ELR (cell line): ENCODE measurements at places on chromosomes 12 and 14.

GRCh38 chr14:59057551-59057950 is 130.9 kb upstream of the DAAM1 start:
- no peak for DNase-seq

DNA sequence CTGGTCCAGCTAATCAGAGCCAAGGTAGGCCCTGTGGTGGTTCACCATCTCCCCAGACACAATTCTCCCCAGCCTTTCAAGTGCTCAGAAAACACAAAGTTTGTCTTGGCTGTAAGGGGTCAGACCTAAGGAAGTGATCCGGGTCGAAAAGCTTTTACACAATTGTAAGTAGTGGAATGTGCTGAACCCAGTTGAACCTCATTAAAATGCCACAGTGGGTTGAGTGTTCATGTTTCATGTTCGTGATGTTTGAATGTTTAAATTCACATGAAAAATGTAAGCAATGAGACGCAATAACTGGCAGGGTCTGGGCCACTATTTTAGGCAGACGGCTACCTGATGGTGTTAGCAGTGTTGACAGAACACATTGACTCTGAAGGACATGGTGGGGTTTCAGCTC is 60.9 kb upstream of the JDP2 start:
- DNase-seq, result no peak

DNA sequence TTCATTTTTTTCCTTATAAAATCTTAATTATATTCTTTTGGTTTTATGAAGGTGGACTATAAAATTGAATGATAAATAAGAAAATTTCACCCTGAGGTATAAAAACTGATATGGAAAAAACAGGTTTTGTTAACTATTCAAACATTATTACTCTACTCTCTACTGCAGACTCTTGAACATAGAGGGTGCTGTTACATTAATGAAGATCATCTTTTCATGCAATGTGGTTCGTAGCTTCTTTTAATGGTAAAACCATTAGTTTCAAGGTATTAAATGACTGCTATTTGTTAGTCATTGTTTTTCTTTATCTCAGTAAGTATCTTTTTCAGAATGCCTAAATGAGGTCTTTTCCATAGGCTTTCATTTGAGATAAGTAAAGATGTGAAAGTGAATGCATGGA is 510.4 kb downstream of the SLC16A7 start:
- DNase-seq, result peak; percentile 49

DNA sequence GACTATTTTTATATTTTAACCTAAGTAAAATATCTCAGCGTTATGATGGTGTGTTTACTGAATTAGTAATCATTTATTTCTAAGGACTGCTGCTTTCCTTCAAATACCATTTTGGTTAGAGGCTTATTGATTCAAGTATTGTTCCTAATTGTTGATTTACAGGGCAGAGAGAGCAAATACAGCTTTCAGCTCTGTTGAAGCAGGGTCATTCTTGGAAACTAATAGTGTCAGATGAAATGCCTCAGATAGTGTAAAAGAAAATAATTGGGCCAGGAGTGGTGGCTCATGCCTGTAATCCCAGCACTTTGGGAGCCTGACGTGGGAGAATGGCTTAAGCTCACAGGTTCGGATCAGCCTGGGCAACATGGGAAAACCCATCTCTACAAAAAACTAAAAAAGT is 249.3 kb downstream of the FUT8 start:
- DNase-seq, result no peak

DNA sequence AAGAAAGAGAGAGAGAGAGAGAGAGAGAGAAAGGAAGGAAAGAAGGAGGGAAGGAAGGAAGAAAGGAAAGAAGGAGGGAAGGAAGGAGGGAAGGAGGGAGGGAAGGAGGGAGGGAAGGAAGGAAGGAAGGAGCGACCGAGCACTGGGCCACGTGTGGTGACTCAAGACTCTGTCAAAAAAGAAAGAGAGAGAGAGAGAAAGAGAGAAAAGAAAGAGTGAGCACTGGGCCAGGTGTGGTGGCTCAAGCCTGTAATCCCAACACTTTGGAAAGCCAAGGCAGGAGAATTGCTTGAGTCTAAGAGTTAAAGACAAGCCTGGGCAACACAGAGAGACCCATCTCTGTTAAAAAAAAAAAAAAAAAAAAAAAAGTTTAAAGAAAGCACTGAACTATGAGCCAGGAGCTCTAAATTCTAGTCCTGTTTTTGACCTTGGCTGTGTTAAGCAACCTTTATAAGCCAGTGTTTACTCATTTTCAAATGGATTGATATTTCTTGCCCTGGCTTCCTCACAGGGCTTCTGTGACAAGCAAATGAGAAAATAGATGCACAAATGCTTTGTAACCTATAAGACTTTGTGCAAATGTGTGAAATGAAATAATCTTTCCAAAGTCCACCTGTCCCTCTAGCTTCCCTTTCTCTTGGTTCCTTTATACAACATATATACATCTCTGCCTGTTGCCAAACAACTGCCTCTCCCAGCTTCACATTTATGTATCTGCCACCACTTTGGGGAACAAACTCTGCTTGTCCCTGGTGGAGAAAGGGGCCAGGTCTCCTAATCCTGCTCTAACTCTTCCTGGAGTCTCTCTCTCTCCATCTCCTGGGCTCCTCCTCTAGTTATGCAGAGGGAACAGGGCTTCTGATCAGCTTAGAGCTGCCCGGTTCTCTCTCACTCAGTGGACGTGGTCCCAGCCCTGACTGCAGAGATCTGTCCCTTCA is 16.1 kb upstream of the PLEKHG6 start:
- DNase-seq, result no peak

DNA sequence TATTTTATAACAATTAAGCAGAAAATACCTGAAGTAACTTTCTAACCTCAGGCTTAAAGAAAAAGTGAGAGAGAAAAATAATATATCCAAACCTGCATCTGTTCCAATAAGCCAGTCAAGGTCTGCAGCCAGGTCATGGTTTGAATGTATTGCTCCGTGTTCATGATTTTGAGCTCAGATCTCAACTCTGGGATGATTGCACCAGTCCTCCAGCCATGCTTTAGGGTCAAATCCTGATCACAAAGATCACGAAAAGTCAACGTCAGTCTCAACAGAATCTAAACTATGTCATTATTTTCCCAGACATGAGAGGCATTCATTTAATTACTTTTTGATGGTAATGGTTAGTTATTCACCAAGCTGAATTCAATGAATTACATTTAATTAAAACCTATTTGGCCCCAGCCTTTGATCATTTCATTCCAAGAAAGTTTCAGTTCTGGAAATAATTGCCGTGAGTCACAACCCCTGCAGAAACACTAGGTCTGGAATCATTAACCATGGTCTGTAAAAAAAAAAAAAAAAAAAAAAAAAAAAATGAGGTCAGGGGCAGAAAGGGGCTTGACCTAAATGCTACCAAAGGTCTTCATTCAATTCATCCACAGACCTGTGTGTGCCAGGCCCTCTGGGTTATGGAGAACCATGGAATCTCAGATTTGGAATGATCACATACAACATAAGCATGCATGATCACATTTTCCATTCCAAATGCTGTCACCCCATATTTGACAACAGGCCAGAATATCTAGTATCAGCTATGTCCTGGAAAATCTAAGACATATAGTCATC is 55.6 kb downstream of the NT5DC3 start:
- DNase-seq, result no peak

GRCh38 chr14:48874711-48875110 is 711.5 kb downstream of the RPS29 start:
- no peak for DNase-seq

- DNase-seq, result no peak
These were observed 61.3 kb downstream of the CRADD start for GRCh38 chr12:93738199-93739058.

- DNase-seq, result peak; percentile 72
These were observed 21.7 kb upstream of the SLC10A1 start for GRCh38 chr14:69818758-69819191.

GRCh38 chr12:101924618-101925017 is 47.2 kb downstream of the DRAM1 start:
- peak; percentile 52 for DNase-seq

- peak; percentile 21 for DNase-seq
These were observed 4.2 kb downstream of the KRT82 start for GRCh38 chr12:52401926-52402325.

DNA sequence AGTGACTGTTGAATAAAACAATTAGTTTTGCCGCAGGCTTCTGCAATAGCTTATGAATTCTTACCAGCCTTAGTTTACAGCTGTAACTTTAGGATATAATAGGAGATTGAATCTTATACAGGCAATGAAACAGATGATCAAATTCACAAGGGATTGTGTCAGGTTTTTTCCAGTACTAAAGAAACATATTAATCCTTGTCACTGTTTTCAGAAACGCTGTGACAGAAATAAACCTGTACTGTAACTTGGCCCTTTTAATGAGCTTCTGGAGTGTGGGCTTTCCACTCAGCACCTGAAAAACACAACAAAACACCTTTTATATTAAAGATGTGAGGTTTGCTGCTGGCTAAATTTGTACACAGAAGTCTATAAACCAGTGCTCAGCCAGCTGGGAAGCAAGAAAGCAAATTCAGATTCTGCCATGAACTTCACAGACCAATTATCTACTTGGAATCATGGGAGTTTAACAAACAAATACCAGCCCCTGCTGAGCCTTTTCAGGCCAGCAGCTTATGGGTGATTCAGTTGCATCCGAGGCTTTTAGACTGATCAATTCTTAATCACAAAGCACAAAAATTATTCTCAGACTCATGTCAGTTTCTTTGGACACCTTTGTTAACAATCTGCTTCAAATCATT is 109.5 kb downstream of the FOXG1 start:
- DNase-seq, result no peak

- peak; percentile 58 for DNase-seq
These were observed 75.4 kb upstream of the PWP1 start for GRCh38 chr12:107610021-107610859.

DNA sequence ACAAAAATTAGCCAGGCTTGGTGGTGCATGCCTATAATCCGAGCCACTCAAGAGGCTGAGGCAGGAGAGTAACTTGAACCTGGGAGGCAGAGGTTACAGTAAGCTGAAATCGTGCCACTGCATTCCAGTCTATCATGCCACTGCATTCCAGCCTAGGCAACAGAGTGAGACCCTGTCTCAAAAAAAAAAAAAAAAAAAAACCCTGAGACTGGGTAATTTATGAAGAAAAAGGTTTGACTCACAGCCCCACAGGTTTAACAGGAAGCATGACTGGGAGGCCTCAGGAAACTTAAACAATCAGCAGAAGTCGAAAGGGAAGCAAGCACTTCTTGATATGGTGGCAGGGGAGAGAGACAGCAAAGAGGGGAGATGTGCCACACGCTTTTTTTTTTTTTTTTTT is 123.2 kb downstream of the GXYLT1 start:
- DNase-seq, result no peak

DNA sequence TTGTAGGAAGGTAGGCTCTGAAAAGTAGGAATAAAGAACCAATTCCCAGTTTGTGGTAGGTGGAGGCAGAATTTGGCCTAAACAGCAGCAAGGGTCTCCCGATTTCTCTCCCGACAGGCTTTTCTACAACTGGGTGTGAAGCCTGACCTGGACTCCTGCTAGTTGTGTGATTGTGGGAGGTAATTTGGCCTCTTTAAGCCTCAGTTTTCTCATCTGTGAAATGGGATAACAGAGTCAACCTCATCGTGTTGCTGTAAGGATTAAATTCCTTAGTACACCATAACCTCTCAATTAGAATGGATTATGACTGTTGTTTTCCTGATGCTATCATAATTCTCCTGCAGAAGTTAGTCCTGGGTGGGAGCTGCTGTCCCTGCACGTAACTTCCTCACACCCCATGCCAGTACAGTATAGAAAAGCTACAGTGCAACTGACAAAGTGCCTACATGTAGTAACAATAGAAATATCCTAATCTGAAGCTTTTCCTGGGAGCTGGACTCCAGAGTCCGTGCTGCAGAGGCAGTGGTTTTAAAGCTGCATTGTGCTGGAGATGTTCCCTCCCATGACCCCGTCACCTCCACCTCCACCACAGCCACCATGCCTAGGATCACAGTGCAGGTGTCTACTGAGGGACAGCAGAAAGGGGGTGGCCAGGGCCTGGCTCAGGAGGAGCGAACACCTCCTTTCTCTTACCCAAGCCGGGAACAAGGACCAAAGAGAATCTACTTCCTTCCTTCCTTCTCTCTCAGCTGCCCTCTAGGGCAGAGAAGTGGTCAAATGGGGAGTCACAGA is 76.5 kb downstream of the FBXL14 start:
- no peak for DNase-seq

DNA sequence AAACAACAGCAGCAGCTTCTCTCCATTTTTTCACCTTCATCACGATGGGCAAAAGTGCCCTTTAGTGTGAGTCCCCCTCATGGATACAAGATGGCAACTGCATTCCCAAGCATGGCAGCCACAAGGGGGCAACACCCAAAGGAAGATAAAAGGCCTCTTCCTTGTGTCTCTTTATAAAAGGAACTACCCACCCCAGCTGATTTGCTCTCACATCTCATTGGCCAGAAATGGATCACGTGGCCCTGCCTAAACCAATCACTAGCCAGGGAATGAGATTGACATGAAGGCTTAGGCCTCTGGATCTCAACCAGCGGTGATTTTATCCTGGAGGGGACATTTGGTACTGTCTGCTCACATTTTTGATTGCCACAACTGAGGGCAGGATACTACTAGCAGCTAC is 21.9 kb upstream of the IFT81 start:
- peak; percentile 91 for DNase-seq

GRCh38 chr12:46186088-46186487 is 82.8 kb downstream of the SLC38A1 start:
- no peak for DNase-seq

- peak; percentile 8 for DNase-seq
These were observed 131.0 kb upstream of the SRRM4 start for GRCh38 chr12:118850244-118850825.

DNA sequence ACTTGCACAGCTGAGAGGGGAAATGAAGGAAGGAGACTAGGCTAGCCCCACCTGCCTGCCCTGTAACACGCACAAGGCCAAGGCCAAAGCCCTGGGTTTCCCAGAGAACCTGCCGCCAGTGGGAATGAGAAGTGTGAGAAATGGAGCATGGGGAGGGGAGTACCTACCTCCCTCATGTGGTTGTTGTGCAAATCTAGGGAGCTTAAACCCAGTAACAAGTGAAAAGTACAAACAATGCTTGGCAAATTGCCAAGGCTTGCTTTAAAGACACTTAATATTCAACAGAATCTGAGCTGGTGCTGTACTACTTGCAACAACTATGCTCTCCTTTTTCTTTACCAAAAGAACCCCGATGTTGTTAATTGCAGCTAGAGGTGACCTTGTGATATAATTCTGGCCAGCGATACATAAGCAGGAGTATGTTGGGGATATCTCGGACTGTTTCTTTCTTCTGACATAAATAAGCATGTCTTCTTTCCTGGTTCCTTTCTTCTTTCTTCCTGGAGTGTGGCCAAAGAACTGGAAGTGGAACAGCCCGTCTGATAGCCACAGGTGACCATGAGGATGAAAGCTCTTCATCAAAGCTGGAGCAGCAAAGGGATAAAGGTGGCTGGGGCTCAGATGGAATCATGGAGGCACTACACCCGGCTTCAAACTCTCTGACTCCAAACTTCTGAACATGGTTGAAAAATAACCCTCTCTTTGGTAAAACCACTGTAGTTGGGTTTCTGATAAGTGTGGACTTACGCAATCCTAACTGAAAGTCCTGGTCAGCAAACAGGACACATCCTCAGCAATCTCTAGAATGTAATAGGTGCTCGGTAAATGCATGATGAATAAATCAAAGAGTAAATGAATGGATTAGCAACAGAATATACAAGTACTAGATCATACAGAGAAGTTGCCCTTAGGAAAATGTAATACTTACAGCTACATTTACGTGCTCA is 207.9 kb downstream of the NUAK1 start:
- DNase-seq, result no peak

- no peak for DNase-seq
These were observed 103.8 kb downstream of the TBX5 start for GRCh38 chr12:114302117-114302516.

GRCh38 chr12:122005252-122005776 is 16.4 kb upstream of the BCL7A start:
- DNase-seq, result no peak
